Motor neuron (in vitro differentiated cells): ENCODE measurements at places on chromosomes 6 and 20.

GRCh38 chr6:35302604-35303241, 5.1 kb downstream of the DEF6 start:
- peak; percentile 88 for ATAC-seq

DNA sequence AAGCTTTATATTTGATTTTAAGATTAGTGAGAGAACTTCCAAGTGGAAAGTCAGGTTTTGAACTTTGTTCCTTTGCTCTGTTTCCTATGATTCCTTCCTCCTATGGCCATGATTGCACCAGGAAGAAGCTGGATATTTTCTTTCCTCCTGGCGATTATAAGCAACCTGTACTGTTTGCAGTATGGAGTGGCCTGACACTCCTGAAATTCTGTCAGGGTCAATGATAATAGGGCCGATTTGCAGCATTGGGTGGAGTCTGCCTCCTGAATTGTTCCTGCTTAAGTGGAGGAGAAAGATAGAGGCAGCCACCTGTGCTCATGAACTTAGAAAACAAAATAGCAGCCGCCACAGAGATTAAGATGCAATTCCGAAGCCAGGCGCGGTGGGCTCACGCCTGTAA, 9.8 kb upstream of the FAM217A start:
- no peak for ATAC-seq

- no peak for ATAC-seq
Measured at GRCh38 chr20:24756292-24757025, 192.6 kb upstream of the CST7 start.

DNA sequence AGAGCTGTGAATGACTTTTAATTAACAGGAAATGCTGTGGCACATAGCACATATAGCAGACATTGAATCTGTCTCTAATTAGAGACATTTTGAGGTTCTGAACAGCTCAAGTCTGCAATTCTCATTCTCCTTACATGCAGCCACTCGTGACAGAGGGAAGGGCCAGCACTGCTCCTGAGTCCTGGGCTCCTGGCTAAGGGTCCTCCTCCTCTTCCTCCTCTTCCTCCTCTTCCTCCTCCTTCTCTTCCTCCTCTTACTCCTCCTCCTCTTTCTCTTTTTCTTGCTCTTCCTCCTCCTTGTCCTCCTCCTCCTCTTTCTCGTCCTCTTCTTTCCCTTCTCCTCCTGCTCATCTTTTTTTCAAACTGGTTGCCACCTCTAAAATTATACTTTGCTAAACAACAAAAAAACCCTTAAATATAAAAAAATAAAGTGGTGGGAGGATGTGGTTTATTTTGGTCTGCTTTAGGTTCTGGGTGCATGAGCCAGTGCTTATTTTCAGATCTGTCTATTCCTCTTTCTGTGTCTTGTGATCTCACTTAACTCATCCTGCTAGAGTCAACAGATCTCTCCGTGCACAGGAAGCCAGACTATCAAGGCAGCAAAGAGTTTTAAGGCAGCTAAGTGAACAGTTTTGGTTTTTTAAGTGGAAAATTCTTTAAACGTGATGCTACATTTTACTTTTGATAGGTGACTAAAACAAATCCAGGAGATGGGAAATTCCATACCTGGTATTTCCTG, 159.3 kb downstream of the CD83 start:
- ATAC-seq, result no peak

DNA sequence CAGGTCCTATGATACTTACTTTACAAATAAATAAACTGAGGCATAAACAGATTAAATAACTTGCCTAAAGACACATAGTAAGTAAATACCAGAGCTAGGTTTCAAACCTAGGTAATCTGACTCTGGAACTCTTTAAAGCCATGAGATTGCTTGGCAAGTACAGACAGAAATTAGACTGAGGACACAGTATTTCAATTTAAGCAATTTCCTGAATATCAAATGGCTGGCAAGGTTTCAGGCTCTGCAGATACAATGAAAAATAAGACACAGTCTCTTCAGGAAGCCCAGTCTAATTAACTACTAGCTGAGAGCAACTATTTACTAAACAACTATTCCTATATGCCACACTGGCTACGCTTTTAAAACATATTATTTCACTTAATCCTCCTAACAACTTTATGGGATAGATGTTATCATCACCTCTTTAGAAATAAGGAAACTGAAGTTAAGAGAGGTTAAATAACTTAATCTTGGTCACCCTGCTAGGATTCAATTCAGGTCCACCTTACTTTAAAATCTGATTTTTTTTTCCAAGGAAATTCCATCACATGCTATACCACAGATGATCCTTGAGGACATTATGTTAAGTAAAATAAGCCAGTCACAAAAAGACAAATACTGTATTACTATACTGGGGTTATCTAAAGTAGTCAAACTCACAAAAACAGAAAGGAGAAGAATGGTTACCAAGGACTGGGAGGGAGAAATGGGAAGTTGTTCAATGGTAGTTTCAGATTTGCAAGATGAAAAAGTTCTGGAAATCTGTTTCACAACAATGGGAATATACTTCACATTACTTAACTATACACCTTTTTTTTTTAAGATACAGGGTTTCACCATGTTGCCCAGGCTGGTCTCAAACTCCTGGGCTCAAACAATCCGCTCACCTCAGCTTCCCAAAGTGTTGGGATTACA, 4.1 kb downstream of the TRPC4AP start:
- no peak for ATAC-seq

DNA sequence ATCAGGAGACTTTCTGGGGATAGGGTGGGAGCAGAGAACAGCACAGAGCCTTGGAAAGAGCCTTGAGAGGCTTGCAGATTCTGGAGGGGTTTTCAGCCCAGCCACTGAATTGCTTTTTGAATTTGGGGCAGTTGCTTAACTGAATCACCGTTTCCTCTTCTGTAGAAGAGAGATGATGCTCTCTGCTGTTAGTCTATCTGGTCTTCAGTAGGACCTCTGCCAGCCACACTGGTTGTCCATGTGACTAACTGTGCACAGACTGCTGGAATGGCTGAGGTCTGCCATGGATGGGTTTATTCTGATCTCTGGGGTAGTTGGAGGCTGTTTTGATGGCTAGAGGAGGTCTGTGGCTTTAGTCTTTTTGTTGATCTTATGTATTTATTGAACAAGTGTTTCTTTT, 21.4 kb upstream of the PRDM1 start:
- no peak for ATAC-seq

DNA sequence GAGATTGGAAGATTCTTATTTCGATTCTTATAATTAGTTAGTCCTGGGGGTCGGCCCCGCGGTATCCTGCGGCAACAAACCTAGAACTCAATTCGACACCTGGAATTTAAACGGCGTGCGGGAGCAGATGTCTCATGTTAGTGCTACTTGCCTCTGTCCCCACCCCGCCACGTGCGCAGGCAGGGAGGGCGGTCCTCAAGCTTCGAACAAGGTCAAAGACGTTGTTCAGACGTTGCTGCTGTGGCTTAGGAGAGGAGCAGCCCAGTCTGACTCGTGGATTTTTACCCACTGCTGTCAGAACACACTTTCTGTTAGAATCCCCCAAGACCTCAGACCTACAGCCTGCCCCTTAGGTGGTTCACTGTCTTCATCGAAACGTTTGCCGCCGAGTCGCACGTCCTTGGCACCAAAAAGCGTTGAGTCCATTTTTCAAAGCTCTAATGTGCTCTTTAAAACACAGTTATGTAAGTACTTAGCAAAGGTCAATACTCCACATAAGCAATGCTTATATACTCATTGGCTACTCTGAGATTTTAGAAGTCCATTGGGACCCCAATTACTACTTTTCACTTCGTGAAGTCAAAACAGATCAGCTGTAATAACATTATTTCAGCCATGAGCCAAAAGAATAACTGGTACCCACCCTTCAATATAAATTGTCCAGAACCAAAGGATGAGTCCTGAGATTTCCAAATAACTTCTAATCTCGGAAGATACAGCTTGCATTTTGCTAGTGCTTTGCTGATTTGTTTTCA, 2.7 kb upstream of the C6orf62 start:
- ATAC-seq, result peak; percentile 67

DNA sequence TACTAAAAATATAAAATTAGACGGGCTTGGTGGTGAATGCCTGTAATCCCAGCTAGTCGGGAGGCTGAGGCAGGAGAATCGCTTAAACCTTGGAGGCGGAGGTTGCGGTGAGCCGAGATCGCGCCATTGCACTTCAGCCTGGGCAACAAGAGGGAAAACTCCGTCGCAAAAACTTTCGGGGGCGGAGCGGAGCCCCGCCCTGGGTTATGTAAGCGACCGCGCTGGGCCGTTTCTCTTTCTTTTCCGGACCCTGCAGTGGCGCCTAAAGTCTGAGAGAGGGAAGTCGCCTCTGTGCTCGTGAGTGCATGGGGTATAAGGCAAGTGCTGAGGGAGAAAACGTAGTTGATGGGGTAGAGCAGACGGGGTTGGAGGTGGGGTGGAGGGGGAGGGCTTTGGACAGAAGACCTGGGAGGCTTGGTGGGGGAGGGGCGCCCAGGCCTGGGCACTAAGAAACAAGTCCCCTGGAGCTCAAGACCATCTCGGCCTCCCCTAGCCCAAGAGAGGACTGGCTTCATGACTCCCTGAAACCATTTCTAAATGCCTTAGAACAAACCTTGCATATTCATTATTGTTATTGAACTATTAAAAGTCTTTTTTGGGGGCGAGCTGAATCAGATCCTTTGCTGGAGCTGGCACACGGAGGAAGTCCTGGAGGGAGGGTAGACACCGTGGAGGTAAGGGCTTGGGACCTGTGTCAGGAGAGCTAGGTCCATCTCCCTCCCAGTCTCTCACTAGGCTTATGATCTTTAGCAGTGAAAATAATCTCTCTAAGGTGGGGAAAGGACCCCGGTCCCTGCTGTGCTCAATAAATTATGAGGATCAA, 2.7 kb upstream of the MICA start:
- peak; percentile 2 for ATAC-seq

DNA sequence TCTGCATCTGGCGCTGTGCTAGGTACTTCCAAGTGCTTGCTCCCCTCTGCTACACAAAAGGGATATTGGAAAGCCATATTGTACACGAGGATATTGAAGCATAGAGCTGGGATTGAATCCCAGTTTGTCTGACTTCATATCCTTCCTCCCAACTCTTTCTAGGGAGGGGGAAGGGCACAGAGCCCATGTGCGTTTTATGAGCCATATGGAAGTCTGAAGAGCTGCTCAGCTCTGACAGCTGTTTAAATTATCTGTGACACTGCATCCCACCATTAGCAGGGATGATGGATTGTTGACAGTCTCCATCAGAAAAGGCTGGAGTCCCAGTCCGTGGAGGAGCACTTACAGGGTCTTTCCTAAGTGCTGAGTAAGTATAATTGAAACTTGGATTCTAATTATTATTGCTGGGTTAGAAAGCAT, 18.4 kb downstream of the TIAM2 start:
- ATAC-seq, result no peak

DNA sequence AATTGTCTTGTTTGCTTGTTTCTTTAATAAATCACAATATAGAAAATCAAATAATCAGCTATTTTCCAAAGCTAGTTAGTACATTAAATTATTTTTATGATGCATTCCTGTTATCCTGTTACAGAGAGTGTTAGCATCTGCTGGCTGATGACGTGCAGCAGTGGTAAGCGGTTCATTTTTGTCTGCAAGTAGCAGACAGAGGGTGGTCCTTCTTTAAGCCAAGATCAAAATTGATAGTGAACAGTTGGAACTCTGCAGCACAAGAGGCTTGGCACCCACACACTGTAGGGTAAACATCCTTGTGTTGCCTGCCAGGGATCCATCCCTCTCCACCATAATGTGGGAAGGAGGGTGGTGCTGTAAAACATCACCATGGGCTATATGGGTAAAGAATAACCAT, 158.3 kb downstream of the FRK start:
- ATAC-seq, result no peak

GRCh38 chr6:157449610-157450009, 68.6 kb downstream of the ZDHHC14 start:
- ATAC-seq, result no peak

- ATAC-seq, result no peak
Measured at GRCh38 chr6:131683479-131683878, 17.7 kb downstream of the OR2A4 start.

DNA sequence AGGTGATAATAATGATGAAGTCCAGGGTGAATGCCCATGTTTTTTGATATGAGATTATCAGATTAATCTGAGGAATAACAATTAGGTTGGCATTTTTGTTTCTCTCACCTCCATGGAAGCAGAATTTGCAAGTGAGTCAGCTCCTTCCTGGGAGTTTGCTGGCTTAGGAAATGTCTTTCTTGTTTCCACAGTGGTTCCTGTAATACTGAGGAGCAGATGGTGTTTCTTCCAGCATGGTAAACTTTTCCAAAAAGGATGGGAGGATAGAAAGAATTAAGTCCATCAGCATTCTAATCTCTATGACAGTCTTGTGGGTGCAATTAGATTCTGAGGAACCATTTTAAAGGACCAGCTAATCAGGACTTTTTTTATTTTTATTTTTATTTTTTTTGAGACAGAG, 40.5 kb downstream of the SNAP25 start:
- no peak for ATAC-seq

- ATAC-seq, result no peak
Measured at GRCh38 chr6:27553123-27553904, 80.4 kb upstream of the ZNF184 start.

GRCh38 chr20:4073852-4074741, 58.7 kb upstream of the RNF24 start:
- ATAC-seq, result peak; percentile 10

- ATAC-seq, result no peak
Measured at GRCh38 chr6:154447954-154448353, 62.5 kb downstream of the CNKSR3 start.

DNA sequence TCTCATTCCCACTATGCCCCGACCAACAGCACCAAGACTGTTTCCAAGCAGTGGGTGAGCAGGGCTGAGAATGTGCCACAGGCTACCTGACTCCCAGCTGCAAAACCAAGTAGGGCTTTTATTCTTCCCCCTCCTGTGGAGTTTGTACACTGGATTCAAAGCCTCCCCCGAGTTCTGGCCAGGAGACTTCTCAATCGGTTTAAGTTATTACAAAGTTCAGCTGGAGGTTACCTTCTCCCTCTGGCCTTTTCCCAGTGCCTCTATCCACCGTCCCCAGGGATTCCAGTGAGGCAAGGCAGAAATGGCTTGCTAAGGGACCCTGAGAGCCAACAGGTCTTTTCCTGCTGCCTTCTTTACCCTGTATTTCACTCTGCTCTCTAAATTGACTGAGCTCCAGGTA, 217.0 kb downstream of the ADGRG6 start:
- ATAC-seq, result peak; percentile 47
